ENCODE measurements at places on chromosomes 2 and 18.

DNA sequence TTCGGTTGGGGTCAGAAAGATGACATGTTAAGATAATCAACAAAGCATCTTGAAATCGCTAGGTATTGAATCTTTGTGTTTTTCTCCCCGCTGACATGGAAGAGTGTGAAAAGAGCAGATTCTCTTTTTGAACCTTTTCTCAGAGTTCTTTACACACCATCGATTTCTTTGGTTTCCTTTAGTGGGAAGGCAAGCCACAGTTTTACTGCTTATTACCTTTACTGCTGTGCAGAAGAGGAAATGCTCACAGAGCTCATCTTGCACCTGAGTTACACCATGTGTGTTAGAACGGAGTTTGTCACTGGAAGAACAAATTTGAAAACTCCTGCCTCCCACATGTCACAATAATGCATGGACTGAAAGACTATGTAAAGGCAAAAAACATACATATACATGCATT, 45.3 kb upstream of the PDK1 start:
- no peak for DNase-seq

GRCh38 chr18:76380127-76380729, 114.8 kb downstream of the ZNF516 start:
- DNase-seq, result no peak

DNA sequence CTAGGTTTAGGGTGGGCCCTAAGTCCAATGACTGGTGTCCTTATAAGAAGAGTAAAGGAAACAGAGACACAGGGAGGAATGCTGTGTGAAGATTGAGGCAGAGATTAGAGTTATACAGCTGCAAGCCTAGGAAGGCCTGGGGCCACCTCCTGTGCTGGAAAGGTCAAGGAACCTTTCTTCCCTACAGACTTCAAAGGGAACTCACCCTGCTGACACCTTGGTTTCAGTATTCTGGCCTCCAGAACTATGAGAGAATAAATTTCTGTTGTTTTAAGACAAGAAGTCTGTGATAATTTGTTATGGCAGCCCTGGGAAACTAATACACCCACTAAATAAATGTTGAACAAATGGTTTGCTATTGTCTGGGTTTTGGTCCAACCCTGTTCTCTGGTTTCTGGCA, 102.3 kb upstream of the NEUROD1 start:
- DNase-seq, result no peak

DNA sequence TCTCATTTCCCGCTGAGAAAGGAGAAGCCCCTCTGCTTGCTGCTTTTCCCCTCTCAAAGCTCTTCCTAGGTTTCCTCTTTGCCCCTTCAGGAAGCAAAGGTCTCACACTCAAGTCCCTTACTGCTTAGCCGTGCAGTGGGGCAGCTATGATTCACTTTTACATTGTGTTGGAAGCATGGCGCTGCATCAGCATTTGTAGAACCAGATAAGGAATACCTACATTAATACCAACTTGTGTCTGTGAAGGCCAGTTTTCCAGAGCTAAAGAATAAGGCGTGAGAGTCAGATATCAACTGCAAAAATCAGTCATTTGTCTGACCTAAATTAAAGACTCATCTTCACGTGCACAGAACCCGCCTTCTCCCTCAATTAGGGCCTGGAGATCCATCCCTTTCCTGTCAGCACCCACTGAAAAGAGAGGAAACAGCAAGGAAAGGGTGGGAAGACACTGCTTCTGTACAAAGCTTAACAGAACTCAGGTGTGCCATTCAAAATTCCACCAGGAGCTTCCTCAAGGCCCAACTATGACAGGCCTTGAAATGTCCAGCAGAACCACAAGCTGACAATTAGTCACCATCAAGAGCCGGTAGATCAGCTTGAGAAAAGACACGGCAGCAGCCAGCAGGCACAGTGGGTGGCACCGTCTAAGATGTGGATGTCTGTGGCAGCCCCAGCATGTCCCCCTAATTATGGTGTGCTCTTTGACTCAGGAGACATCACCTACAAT, 16.1 kb upstream of the XDH start:
- no peak for DNase-seq

DNA sequence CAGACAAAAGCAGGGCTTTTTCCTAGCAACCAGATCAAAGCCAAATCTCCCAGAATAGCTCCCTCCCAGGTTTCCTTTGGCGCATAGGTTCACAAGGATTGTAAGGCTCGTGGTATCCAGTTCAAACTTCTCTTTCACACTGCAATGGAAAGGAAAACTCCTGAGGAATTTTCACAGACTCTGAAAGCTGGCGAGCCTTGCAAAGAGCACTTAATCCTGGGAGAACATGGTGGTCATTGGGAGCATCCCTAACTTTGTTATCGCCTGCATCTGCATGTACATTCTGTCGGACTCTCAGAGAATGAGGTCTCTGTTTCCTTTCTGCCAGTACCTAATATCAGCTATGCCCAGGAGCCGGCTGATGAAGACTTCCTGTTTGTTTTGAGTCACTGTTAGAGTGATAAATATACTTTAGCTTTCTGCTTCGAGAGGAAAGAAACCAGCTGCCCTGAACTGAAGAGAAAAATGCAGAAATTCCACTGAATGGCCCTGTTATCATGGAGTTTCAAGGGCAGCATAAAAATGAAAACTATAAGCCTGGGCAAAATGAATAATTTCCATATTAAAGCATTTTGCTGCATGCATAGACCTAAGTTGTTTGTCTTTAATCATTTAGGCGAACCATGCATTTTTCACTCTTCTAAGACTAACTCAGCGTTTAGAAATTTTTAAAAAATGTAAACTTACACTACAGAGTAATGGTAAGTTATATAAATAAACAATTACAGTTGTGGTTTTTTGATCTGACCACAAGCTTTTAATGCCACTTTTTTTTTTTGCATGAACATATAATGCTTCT, 76.4 kb upstream of the ZEB2 start:
- DNase-seq, result no peak

- DNase-seq, result no peak
These were observed 34.4 kb upstream of the RAPGEF4 start for GRCh38 chr2:172701250-172701649.

DNA sequence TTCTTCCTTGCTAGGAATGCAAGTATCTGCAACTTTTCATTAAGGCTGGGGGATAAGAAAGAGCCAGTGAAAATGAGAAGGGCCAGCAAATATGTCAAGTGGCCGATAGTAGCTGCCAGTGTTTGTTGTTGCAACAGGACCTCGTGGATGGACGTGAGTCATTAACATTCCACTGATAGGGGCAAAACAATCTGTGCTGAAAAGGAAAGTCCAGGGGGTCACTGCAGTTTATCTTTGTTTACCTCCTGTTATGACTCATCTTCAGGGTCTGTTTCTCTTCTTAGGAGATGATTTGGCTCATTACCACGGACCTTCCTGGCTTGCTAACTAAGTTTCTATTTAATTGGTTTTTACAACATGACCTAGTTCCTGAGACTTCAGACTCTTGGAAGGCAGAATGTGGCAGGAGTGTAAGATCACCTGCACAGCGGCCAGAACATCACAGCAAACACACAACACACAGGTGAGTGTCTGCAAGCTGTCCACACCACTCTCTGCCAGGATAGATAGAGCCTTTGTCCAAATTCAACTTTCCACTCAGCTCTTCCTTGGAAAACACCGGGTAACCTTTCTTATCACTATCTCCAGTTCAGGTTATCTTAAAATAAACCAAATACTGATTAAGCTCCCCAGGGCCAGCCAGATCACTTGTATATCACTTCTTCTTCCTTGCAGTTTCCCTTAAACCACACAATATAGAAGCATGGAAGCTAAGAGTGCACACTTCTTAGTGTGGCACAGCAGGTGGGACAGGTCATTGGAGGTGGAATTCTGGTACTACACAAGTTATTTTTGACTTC, 157.5 kb upstream of the LMAN1 start:
- no peak for DNase-seq

- no peak for DNase-seq
These were observed 451.0 kb upstream of the SETBP1 start for GRCh38 chr18:44229693-44230108.

GRCh38 chr2:238771218-238771617, 76.7 kb upstream of the TWIST2 start:
- DNase-seq, result no peak

DNA sequence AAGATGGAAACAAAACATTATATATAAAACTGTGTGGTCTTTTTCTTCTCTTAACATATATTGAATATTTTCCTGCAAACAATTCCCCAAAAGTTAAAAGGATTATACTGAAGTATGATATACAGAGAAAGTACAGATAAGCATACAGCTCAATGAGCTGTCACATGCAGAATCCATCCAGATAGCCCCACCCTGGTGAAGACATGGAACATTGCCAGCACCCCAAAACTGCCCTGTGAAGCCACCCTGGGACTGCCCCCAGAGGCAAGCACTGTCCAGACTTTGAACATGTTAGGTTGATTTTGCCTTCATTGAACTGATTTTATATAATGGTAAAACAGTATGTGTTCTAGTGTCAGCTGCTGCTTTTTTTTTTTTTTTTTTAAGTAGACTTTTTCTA, 112.3 kb upstream of the IL1R2 start:
- DNase-seq, result no peak

DNA sequence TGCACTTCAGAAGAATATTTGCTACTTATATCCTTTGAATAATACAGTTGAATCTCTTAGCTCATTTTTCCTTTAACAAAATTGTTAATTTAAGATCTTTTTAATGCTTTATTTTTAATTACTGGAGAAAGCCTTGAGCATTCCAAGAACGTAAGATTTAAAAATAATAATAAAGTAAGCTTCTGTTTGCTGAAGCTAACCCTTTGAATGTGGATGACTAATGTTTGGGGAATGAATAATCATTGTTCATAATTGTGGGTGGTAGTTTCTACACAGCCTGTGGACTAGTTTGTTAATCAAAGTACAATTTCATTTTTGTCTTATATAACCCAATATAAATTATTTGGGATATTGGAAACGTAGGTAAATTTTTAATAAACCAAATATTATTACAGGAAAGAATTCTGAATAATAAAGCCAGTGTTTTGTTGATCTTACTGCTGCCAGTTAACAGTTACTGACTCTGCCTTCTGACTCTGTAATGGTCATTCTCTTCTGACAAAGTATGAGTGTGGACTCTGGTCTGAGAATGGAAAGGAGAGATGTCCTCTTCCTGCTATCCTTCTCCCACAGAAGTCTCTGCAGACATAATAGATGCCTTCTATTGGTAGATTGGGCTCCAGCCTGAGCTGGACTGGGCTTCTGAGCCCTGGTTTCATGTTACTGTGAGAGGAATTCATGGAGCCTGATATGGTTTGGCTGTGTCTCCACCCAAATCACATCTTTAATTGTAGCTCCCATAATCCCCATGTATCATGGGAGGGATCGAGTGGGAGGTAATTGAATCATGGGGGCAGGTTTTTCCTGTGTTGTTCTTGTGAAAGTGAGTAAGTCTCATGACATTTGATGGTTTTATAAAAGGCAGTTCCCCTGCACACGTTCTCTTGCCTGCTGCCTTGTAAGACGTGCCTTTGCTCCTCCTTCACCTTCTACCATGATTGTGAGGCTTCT, 292.7 kb upstream of the SLC39A10 start:
- no peak for DNase-seq

DNA sequence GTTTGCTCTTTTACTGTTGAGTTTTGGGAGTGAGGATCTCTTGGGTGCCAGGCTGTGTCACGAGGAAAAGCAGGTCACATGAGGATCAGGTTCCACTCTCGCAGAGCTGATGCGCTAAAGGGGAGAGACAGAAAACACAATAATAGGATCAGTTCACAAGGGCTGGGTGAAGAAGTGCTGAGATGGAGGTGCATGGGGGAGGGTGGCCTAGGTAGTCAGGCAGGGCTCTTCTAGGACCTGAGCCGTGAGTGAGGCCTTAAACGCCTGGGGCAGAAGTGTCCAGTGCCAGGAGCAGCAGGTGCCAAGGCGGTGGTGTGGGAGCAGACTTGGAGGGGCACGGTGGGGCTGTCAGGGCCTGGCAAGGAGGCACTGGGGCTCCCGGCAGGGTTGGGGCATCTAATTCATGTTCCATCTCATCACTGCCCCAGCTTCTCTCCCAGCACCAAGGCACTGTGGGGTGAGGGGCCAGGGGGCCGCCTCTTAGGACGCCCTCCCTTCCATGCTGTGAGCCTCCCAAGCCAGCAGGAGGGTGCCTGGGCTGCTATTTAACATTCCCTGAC, 9.3 kb downstream of the KCNIP3 start:
- no peak for DNase-seq

DNA sequence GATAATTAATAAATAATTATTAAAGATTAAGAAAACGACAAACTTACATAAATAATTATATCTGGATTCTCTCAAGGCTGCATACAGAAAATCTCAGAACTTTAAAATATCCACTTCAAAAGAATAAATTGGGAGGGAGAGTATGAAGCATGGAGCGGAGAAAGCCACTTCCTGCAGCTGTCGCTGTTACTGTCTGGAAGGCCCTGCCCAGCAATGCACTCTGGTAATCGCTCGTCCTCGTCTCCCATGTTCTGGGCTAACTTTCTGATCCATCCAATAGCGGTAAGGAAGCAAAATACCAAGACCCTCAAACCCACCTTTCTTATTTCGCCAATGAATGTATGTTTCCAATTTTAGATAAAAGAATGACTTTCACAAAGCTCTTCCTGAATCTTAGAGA, 26.7 kb downstream of the CYRIA start:
- DNase-seq, result no peak

- DNase-seq, result no peak
These were observed 40.5 kb downstream of the CROCC2 start for GRCh38 chr2:240946654-240947053.

DNA sequence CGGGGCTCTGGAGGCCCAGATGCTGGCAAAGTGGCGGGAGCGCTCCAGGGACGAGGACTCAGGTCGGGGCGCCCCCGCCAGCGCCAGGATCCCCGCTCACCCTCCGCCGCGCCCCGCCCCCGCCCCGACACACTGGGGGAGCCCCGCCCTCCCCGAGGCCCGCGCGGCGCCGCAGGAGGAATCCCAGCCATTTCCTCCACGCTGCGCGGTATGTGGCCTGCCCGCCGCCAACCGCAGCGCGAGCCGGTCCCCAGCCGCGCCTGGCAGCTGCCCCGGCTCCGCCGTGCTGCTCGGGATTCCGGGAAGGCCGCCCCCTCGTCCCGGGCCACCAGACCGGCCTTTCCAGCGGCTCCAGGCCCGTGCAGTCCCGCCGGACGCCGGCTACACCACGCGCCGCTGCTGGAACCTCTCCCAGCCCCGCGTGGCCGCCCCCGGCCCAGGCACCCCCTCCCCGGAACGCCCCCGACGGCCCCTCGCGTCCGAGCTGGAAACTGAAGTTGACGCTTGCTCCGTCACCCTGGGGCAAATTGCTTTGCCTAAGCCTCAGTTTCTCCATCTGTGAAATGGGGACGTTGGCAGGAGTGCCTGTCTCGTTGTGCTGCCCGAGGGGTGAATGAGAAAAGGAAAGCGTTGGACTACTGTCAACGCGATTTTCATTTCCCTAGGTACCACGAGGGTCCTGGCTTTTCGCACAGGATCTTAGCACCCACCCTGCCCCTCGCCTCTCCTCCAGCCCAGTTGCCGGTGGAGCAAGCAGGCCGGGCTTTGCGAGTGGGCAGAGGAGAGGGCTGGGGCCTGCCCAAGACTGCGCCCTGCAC, 53.6 kb downstream of the PKDCC start:
- DNase-seq, result no peak

GRCh38 chr2:209076151-209076550, 347.7 kb upstream of the MAP2 start:
- DNase-seq, result no peak

DNA sequence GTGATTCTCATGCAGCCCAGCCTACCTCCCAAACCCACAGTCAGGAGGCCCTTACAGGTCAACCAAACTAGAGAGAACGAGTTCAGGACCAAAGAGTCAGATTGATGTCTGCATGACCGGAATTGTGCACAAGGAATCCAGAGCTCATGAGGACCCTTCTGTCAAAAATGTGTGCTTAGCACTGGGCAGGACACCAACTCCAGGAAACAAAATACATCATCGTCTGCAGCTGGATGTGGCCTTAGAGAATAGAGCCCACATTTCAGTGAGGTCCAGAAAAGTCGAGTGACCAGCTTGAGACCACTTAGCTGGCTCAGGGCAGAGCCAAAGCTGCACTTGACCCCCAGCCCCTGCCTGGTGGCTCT, 3.2 kb downstream of the TNS1 start:
- DNase-seq, result no peak
